ENCODE measurements at places on chromosomes 16 and 17.

GRCh38 chr17:1793447-1793806 lies 31.6 kb downstream of the SERPINF1 start:
- DNase-seq, result no peak

DNA sequence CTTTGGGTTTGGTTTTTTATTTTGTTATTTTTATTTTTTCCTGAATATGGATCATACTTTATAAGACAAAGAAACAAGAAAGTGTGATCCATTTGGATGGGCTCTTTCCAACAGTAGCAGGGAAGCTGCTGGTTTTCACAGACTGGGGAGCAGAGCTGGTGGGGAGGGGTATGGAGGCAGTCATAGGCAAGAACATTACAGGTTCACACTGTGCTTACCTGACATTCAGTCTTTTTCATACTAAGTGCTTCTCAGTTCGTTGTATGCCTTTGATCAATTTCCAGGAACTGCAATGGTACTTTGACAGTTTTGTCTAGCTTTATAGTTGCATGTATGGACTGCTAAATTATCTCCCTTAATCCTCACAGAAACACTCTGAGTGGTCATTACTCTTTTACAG lies 27.7 kb downstream of the BEAN1 start:
- DNase-seq, result no peak

- no peak for DNase-seq
Measured at GRCh38 chr16:58028541-58029070, 3.1 kb downstream of the MMP15 start.

- no peak for DNase-seq
Measured at GRCh38 chr16:28932339-28933141, 769 bp downstream of the CD19 start.

DNA sequence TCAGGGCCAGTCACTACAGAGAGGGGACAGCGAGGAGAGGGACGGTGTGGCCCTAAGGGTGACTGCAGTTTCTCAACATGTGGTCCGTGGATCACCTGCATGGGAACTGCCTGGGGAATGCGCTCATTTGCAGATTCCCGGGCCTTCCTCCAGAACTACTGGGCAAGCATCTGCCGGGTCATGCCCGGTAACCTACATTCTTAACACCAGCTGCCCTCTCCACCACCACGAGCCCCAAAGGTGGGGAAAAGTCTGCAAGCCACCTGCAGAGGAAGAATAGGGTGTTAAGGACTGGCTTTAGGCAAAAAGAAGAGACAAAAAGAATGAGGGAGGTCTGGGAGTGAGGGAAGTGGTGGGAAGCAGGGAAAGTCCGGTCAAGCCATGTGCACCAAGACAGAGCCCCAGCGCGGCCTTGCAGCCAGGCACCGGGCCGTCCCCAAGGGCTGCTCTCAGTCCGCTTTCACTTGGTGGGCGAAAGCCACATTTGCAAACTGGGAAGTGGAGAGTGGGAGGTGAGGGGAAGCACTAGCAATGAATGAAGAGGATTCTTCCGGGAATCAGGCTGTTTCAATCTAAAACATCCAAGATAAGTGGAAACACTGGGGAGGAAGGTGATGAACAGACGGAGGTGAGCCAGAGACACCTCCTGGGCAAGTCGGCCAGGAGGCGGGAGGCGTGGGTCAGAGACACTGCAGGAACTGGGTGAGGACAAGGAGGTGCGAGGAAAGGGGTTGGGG lies 70.3 kb downstream of the N4BP1 start:
- no peak for DNase-seq
